CD4-positive, alpha-beta T cell treated with Interleukin-4 for 1 hour (primary cell): ENCODE measurements at places on chromosomes 1 and 21.

- no peak for DNase-seq
Measured at GRCh38 chr1:225470211-225471108, 42.6 kb upstream of the LBR start.

DNA sequence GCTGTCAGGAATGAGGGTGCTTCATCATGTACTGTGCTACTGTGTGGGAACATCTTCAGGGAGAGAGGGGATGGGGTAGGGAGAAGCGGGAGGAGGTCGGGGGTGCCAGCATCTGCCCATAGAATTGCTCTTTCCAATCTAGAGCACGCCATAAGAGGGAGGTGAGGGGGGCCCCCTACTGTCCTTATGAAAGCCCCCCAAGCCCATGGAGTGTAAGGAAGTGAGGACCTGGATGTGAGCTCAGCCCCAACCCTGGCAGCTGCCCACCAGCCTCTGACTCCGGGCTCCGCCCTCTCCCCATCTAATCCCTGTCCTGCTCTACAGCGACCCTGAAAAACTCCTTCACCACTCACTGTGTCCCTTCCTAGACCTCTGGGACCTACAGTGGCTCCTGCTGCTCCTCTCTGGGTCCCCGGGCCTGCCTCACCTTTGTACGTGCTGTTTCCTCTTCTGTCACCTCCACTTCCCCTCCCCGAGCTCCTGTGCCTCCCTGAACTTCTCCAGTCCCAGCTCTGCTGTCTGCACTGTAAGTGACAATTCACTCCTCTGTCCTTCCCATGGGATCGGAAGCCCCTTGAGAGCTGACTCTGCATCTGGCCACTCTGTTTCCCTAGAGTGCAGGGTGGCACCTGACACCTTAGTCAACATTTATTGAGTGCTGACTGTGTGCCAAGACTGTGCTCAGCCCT, 269.4 kb downstream of the PTPRU start:
- DNase-seq, result no peak

- DNase-seq, result no peak
Measured at GRCh38 chr1:201626629-201627275, 87.8 kb downstream of the NAV1 start.

DNA sequence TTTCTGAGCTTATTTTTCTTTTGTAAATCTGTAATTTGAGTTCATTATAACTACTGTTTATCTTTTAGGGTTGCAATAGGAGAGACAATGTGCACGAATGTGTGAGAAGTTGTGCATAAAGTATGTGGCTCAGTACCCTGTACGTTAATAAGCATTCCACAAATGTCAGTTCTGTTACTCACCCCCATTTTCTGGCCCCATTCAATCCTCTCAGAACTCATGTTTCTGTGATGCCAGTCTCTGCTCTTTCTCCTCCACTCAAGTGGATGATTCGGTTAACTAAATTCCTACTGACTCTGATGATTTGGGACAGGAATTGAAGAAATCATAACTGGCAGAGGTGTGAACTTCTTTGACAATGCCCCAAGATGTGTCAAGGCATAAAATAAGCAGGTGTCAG, 10.2 kb upstream of the DMRTB1 start:
- no peak for DNase-seq

DNA sequence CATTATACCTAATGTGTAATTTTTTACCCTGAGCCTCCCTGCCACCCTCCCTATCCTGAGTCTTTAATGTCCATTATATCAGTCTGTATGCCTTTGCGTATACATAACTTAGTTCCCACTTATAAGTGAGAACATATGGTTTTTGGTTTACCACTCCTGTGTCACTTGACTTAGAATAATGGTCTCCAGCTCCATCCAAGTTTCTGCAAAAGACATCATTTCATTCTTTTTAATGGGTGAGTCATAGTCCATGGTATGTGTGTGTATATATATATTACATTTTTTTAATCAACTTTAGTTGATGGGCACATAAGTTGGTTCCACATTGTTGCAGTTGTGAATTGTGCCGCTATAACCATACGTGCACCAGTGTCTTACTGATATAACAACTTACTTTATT, 477.1 kb upstream of the NEGR1 start:
- no peak for DNase-seq

DNA sequence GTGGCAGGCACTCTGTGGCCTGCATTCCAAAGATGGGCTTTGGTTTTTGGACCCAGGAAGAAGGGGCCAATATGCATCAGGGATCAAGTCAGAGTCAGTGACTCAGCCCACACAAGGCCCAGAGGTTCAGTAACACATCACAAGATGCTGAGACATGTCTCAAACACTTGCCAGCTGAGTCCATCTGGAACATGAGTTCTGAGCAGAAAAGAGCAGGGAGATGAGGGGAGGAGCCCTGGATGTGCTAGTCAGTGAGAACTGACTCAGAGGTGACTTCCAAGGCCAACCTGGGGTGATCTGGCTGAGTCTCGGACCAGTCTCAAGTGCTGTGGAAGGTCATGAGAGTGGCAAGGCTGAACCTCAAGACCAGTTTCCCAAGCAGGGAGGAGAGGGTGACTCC, 150.1 kb downstream of the CDC7 start:
- DNase-seq, result no peak

- DNase-seq, result no peak
Measured at GRCh38 chr1:176903474-176903873, 261.0 kb downstream of the ASTN1 start.

GRCh38 chr1:189607477-189608096, 870.1 kb downstream of the BRINP3 start:
- DNase-seq, result no peak

DNA sequence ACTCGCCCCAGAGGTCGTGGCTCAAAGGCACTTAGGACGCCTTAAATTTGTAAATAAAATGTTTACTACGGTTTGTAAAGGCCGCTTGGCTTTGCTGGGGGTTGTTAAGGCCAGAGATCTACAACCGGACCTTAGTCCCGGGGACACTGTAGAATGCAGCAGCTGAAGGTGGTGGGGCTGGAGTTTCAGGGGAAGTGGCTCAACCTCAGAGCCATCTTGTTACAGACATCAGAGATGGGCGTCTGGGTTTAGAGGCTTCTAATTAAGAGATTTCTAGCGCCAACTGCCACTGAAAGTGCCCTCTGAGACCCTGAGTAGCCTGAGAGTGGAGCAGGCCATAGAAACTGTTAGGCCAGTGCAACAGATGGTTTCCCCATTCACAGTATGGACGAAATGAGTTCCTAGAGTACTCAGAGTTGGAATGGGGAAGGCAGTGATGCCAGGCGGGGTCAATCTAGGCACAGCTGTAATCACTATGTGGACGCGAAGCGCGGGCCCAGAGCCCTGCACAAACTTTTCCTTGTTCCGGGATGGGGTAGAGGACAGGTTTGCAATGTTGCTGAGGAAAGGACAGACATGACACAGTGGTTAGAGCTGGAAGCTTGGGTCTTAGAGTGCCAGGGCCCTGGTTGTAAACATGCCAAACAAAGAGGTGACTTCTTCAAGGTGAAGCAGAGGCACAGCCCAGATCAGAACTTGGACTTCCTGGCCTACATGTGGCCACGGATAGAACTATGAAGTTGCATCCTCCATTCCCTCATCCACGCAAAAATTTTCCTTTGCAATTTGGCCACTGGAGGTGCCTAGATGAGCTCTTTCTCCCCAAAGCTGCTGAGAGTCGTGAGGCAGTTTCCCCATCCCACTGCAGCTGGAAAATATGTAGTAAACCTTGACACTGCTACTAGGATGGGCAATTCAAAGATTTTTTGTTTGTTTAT, 6.0 kb downstream of the HLX start:
- DNase-seq, result no peak

DNA sequence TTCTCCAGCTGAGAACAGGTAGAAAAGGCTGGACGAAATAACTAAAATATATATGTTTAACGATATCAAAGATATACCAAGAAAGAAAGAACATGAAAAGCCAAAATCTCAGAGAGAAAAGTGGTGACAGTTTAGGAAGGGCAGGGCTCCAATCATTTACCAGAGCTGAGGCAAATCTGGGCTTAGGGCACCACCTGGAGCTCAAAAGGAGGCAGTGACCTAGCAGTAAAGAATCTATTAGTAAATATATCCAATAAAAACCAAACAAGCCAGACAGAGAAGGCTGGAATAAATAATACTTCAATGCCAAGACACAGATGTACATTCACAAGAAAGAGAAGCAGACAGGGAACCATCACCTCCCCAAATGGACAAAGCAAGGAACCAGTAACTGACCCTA, 43.5 kb downstream of the CHIA start:
- peak; percentile 73 for DNase-seq

GRCh38 chr1:117015724-117016123, 14.2 kb downstream of the CD101 start:
- no peak for DNase-seq

DNA sequence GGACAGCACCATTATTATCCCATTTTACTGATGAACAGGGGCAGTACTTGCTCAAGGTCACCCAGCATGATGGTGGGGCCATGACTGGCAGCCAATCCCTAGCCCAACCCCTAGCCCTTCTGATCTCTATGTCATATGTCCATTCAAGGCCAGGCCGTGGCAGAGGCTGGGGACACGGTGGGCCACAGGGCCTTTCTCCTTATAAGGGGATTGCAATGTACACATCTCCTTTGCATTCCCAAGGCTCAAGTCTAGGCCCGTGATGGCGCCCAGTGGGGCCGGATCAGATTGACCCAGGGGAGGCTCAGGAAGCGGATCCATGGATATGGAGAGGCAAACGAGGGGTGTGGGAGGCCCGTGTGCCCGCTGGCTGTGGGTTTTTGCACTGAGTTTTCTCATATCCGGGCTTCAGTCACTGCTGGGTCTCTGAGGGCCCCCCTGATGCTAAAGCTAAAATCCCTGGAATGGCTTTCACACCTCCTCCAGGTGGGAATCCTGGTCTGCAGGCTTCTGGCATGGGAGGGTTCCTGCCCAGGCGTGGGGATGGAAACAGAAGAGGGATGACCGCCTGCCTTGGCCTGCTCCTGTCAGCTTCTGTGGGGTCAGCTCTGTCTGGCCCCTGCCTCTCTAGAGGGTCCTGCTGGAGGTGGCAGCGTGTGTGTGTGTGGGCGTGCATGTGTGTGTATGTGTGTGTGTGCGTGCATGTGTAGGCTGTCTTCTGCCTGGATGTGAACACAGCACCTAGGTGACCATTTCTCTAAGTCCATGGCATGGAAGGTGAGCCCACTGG, 2.1 kb downstream of the MYOM3 start:
- no peak for DNase-seq

DNA sequence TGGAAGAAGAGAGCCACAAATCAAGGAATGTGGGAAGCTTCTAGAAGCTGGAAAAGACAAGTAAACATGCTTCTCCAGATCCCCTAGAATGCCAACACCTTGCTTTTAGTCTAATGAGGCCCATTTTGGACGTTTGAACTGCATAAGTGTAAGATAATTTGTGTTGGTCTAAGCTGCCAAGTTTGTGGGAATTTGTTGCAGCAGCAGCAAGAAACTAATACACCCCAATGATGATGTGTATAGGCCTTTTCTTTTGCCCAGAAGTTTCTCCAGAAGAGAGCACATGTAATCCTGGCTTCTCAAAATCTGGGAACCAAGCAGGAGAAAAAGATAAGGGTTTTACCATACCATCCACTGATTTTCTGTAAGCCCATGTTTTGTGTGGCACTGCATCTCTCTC, 96.1 kb upstream of the DPT start:
- no peak for DNase-seq

- DNase-seq, result no peak
Measured at GRCh38 chr1:54599211-54599823, 24.0 kb downstream of the FAM151A start.

- DNase-seq, result peak; percentile 57
Measured at GRCh38 chr1:15918962-15919715, 56.8 kb downstream of the ZBTB17 start.

DNA sequence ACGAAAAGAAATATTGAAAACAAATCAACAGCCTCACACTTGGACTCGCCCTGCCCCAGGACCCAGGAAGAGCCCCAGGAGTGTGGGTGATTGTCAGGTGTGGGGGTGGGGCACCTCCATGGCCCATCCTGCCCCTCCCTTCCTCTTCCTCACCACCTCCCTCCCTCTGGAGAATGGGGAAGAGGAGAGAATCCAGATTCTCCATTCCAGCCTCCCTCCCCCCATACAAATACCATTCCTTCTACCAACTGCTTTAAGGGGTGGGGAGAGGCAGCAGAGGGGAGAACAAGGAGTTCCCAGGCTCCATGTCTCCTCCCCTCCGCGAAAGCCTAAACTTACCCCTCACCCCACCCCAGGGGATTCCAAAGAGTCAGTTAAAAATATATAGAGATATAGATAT, 36.7 kb downstream of the MEF2D start:
- DNase-seq, result no peak

- no peak for DNase-seq
Measured at GRCh38 chr1:67555461-67556296, 125.5 kb upstream of the SERBP1 start.
